ENCODE measurements at places on chromosomes 16 and 17.

GRCh38 chr16:31206776-31207175, 4.2 kb upstream of the PYCARD start:
- no peak for DNase-seq

- no peak for DNase-seq
Observed at GRCh38 chr17:30211371-30211770, 24.1 kb downstream of the SLC6A4 start.

- no peak for DNase-seq
Observed at GRCh38 chr17:40171750-40172149, 5.5 kb upstream of the RAPGEFL1 start.

GRCh38 chr16:60674241-60674640, 1362.0 kb downstream of the CDH8 start:
- DNase-seq, result no peak

- DNase-seq, result no peak
Observed at GRCh38 chr17:27327871-27328270, 34.0 kb downstream of the WSB1 start.

DNA sequence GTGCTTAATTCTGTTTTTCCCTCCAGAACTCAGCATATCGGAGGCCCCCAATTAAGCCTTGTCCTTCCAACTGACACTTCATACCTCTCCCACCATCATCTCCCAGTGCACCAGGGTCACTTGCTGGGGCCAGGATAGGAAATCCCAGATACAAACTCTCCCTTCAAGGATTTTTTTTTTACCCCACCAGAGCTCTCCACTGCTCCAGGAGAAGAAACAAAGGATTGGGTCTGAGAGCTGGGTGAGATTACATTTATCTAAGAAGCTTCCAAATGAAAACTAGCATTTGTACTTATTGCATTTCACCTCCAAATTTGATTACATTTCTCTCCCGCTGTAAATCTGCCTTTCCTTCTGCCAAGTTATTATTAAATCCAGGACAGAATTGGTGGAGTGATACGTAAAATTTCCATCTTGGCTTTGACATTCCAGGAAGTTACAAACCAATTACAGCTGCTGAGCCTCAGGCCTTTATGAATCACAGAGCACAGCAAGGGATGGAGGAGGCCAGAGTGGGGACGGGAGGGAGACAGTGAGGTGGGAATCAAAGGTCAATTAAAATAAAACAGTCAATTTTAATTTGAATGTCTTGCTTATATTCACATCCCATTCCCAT, 123.5 kb downstream of the USP31 start:
- no peak for DNase-seq

GRCh38 chr16:12901204-12901596, 198 bp upstream of the SHISA9 start:
- no peak for DNase-seq

DNA sequence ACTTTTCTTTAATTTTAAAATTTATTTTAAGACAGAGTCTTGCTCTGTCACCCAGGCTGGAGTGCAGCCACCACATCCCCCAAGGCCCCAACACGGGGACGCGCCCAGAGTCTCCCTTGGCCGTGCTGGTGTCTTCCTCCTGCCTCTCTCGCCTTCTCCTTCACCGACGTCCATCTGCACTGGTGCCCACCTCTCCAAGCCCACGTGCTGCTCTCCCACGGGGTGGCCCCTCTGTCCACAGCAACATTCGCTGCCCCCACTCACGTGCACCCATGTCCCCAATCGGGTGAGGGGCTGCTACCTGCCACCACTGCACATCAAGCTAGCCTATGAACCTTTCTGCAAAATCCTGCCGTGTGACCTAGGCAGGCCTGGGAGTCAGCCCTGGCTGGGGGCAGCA, 3.1 kb downstream of the TMEM204 start:
- no peak for DNase-seq

DNA sequence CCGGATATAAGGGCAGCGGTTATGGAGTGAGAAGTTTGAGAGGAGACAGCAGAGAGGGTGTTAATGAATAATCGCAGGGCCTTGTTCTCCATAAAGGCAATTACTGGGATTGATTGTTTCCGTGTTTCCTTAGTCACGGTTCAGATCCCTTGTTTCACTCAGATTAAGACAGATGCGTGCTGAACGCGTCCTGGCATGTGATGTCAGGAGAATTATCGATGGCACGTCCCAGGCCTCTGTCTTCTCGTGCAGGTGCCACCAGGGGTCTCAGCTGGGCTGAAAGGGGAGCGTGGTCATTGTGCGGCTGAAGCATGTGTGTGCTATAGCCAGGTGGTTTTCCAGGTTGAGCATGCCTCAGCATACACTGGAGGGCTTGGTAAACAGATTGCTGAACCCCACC, 142.4 kb upstream of the NOL11 start:
- DNase-seq, result no peak

DNA sequence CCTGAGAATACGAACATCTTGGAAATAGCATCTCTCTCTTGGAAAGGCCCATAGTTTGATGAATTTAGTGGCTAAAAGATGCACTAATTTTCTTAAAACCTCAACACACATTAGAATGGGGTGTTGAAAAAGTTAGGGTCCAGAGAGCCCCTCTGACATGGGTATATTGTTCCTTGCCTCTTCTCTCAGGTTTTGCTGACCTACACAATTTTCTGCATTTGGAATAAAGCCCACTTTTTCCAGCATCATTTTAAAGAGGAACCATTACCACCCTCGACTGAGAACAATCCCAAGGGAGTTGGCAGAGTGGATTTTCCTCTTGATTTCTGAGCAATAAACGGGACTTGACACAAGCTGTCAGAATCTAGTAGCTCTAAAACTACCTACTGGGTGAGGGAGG, 156.1 kb downstream of the PMP22 start:
- DNase-seq, result no peak

DNA sequence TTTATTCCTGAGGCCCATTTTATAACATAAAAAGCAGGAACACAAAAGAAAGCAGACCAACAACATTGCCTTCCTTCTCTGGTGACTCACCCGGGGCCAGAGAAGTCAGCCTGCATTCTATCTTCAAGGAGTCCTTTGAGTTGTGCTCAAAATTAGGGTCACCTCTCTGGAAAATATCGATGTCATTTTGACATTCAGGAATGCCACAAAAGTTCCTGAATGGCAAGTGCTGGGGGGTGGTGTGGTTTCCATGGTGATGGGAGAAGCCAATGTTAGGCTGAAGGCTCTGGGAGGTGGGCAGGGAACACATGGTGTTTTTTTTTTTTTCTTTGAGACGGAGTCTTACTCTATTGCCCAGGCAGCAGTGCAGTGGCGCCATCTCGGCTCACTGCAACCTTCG, 159.6 kb downstream of the HAPSTR1 start:
- DNase-seq, result no peak

DNA sequence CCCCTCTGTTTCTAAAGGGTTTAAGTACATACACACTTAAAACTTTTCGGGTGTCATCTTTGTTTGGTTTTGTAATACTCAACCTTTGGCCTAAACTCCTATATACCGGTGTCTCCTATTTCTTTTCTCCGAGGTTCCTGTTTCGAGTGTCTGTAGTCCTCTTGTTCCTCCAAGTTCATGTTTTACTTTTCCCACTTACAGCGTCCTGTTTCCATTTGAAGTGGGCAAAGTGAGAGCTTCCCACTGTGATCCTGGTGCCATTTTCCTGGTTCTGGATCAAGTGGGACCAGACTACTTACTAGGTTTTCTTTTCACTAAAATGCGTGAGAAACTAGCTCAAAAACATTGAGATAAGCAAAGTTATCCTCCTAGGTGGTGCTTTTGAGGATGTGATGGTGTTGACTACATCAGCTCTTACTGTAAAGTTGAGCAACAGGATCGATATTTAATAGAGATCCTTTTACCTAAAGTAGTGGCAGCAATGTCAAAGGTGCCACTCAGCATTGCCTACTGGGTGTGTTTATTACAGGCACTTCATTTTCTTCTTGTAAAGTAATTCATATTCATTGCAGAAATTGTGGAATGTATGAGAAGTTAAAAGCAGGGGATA, 1.3 kb downstream of the PSMD3 start:
- no peak for DNase-seq

- DNase-seq, result no peak
Observed at GRCh38 chr17:55330344-55330933, 65.7 kb downstream of the HLF start.

GRCh38 chr16:62709794-62710193, 673.6 kb upstream of the CDH8 start:
- DNase-seq, result no peak

DNA sequence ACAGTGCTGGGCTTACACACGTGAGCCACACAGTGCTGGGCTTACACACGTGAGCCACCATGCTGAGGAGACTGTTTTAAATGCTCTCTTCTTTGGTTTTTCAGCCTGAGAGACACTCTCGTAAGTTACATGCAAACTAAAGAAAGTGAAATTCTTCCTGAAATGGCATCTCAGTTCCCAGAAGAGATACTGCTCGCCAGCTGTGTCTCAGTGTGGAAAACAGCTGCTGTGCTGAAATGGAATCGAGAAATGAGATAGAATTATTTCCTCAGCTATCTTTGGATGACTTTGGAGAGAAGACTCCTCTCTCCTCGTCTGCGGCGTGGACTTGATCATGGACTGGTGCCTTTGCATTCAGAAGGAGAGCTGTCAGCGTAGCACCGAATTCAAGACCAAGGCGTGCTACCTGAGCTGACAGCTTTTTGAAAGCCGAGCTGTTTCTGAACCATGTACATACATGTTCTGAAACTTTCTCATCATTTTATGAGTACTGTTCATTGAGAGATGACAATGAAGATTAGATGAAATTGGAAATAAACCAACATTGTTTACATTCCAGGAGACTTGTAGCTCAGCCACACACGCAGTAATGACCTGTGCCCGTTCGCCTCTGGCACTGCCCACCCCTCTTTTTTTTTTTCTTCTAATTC, 21.6 kb upstream of the ENDOV start:
- DNase-seq, result no peak

- no peak for DNase-seq
Observed at GRCh38 chr17:63832455-63832854, 5.0 kb upstream of the FTSJ3 start.

GRCh38 chr16:10965440-10966061, 21.2 kb downstream of the CLEC16A start:
- DNase-seq, result no peak

DNA sequence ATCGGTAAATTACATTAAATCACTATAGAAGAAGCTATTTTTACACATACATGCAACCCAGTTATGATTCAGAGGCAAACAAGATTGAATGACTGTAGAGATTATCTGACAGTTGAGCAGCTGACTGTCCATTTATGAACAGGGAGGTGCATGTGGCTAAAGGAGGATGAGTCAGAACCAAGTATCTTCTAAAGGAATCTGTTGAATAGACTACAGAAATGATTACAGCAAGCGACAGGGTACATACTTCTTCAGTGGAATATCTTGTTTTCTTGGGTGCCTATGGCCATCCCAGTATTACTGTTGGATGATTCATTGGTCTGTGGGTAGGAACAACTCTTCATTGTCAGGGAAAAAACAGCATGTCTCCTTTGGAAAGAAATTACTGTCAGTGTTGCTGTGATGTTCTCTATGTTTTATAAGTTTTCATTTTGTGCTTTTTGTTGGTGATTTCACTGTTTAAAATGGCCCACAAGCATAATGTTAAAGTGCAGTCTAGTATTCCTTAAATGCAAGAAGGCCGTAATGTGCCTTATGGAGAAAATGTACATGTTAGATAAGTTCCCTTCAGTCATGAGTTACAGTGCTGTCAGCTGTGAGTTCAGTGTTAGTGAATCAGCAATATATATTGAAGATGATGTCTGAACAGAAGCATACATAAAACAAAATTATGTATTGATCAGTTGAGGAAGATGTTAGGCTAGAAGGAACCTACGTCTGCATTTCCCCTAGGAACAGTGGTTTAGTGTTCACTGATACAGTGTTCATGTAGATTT, 27.0 kb downstream of the CBFB start:
- DNase-seq, result no peak

- DNase-seq, result peak; percentile 20
Observed at GRCh38 chr17:77349976-77350830, 209.4 kb downstream of the SEC14L1 start.

DNA sequence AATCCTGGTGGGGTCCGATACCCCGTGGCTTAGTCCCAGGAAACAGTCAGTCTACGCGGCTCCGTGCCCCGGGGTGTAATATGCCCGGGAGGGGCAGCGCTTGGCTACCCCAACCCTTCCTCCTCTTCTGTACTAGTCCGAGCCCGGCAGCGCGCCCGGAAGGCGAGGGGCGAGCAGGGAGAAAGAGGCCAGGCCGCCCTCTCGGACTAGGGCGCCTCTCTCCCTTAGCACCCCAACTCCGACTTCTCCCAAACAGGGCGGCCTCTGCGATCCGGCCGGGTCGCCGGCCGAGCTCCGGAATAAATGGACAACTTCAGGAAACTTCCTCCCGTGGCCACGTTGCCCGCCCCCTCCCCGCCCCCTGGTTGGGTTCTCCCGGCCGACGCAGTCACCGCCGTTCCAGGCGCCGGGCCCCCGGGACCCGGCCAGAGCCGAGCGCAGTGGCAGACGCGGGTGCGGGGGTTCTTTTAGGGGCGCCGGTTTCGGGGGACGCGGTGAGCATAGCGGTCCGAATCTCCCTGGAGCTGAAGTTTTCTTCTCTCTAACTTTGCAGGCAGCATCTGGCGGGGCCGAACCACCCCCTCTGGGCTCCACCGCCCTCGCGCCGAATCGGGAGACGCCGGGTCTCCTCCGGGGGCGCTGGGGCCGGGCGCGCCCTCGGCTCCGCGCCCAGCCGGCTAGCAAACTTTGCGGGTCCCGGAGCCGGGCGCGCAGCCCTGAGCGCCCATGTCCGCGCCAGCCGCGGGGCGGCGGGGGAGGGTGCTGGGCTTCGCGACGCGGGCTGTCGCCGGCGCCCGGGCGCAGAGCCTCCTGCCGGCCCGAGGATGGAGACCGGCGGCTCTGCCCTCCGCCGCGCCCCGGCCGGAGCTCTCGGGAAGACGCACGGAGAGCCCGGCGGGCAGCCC, at the start of gene SDK2:
Gene SDK2 (minus strand): TSS at position 301 of the 905 bp plus-strand sequence. CDS start 357 bp downstream, outside the sequence.
- DNase-seq, result no peak

DNA sequence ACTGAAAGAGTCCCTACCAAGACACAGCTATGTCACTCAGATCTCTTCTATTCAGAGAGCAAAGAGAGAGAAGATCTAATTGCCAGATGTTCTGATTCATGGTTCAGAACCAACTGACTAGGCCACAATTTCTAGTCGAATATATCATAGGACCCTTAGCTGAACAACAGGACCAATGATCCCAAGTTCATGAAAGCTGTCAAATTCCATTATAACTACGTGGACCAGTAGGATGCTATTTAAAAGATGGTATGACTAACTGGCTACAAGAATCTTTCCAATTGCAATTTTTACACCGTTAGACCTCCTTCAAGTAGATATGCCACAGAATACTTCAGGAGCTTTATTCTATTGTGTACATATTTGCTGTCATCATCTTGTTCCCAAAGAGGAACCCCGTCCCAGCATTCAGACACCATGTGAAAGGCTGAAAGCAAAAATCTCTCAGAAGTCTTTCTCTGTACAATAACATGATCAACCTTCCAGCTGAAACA, 26.0 kb downstream of the DCUN1D3 start:
- DNase-seq, result no peak

- no peak for DNase-seq
Observed at GRCh38 chr16:74561626-74562025, 45.3 kb downstream of the GLG1 start.

Data from mesothelial cell of epicardium (in vitro differentiated cells).